Transverse colon (tissue), 4 donors: ENCODE measurements at places on chromosomes 16 and 17.

GRCh38 chr16:81539009-81539758, 94.6 kb downstream of the CMIP start:
- DNase-seq = no peak

DNA sequence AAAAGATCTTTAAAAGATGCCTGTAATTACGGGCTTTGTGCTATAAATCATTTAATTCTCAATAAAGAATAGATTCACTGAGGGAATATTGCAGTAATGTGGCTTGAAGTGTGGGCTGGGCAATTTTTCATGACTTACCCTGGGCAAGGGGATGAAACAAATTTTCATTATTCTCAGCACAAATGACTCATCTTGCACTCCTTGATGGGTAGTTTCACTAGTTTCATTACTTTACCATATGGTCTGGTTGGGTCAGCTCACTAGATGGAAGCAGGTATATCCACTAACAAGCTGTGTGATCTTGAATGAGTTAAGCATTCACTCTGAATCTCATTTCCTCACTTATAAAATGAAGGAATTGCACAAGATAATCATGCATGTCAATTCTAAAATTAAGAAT, 234.3 kb downstream of the ABCC12 start:
- DNase-seq = no peak

DNA sequence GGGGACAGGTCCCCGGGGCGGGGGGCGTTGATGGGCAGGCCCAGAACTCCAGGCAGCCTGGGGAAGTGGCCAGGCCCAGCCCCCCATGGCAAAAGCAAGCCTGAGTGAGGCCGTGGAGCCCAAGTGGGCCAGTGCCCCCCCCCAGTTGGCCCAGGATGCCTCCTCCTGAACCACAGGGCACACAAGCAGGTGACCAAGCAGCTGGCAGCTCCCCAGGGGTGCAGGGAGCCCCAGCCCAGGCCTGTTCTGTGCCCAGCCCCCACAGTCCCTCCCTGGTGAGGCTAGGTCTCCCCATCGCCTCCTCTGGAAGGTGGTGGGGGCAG, 38.2 kb upstream of the PVALEF start:
- DNase-seq = no peak

- DNase-seq = no peak
These were observed 52.1 kb upstream of the SMIM36 start for GRCh38 chr17:55563363-55563762.

DNA sequence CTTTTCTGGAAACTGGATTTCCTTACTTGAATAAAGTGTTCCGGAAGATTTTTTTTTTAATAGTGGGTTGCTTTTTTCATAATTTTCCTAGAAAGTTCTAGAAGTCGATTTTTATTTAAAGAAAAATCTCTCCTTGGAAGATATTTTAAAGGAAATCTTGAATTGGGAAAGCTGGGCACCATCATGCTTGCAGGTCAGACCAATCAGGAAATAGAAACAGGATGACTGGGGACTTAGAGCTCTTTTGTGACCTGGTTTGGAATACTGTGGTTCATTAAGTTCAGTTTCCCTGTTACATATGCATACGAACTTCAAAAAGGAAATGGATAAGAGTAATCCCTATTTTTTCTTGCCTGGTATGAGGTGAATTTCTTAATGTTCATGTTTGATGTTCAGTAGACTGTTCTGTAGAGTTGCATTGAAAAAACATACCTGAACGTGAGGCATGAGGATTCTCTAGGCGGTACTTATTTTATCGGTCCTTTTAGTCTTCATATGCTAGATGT, 1.2 kb downstream of the NFATC3 start:
- DNase-seq = no peak

GRCh38 chr16:3187798-3188674, at the start of gene OR1F1:
TSS of gene OR1F1 (plus strand) at chr16:3188204.
- no peak for DNase-seq

GRCh38 chr16:19305443-19305842, 19.9 kb downstream of the CLEC19A start:
- no peak for DNase-seq

DNA sequence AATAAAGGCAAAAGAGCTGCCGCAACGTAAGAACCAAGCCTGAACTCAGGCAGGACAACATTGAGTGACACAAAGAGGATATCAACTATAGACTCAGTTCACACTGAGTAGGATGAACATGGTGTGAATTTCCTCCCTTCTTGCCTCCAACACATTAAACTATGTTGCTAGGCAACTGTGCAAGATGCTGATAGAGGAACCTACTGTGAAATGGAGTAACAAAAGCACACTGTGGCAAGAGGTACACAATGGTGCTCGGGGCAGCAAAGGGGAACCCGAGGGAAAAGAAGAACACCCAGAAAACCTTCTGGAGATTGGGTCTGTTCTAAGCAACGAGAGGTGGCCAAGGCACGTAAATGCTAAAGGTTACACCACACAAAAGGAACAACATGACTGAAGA, 34.1 kb downstream of the GRB2 start:
- DNase-seq = no peak

DNA sequence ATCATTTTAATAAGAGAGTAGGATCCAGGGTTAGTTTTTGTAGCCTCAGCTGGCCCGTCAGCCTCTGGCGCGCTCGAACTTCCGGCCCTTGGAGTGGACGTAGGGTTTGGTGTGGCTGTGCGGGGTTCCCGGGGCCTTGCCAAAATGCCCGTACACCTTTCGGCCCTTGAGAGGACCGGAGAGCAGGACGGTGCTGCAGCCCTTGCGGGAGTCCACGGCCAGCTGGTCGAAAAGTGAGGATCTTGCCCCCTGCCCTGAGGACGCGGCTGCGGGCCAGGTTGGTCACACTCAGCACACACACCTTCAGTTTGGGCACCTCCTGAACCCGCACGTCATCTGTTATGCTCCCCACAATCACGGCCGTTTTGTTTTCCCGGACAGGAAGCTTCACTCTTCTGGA, 42.2 kb upstream of the CNTNAP4 start:
- no peak for DNase-seq

- no peak for DNase-seq
These were observed 770 bp upstream of the MYH3 start for GRCh38 chr17:10657879-10658278.

GRCh38 chr17:65018610-65019316, 37.8 kb downstream of the GNA13 start:
- DNase-seq = no peak

DNA sequence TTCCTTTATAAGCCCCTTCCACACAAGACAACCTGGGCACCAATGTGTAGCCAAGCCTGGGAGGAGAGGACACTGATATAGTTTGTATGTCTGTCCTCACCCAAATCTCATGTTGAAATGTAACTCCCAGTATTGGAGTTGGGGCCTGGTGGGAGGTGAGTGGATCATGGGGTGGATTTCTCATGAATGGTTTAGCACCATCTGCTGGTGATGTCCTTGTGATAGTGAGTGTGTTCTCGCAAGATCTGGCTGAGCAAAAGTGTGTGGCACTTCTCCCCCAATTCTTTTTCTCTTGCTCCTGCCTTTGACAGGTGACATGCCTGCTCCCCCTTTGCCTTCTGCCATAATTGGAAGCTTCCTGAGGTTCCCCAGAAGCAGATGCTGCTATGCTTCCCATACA, 135.8 kb downstream of the USP31 start:
- no peak for DNase-seq

- no peak for DNase-seq
These were observed 11.3 kb upstream of the COX10 start for GRCh38 chr17:14058051-14058450.

- no peak for DNase-seq
These were observed 6.3 kb upstream of the RGS9 start for GRCh38 chr17:65130832-65131231.

DNA sequence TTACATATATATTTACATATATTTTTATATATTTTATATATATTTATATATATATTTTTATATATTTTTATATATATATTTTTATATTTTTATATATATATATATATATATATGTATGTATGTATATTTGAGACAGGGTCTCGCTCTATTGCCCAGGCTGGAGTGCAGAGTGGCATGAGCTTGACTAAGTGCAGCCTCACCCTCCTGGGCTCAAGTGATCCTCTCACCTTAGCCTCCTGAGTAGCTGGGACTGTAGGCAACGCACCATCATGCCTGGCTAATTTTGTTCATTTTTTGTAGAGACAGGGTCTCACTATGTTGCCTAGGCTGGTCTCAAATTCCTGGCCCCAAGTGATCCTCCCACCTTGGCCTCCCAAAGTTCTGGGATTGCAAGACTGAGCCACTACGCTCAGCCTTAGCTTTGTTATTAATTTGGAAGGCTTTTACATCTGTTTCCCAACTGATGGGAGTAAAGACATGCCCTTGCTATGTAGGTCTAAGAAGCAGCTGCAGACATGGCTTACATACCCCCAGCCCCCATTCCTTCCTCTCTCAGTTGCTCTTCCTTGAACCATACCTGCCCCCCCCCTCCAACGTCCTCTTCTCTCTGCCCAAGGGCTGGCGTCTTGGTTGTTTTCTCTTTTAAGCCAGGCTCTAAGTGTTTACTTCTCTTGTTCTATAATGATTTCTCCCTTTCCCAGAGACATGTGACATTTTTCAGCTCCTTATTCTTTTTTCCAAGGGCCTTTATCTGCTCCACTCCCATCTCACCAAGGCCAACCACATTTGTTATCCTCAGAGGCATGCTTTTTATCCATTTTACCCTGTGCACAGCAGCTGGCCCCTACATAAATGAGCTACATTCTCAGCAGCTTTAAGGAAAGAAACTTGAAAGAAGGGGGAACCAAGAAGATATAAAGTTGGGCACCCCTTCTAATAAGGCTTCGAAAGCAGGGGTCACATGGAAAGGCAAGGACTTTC, 64.2 kb upstream of the ATF7IP2 start:
- DNase-seq = no peak

DNA sequence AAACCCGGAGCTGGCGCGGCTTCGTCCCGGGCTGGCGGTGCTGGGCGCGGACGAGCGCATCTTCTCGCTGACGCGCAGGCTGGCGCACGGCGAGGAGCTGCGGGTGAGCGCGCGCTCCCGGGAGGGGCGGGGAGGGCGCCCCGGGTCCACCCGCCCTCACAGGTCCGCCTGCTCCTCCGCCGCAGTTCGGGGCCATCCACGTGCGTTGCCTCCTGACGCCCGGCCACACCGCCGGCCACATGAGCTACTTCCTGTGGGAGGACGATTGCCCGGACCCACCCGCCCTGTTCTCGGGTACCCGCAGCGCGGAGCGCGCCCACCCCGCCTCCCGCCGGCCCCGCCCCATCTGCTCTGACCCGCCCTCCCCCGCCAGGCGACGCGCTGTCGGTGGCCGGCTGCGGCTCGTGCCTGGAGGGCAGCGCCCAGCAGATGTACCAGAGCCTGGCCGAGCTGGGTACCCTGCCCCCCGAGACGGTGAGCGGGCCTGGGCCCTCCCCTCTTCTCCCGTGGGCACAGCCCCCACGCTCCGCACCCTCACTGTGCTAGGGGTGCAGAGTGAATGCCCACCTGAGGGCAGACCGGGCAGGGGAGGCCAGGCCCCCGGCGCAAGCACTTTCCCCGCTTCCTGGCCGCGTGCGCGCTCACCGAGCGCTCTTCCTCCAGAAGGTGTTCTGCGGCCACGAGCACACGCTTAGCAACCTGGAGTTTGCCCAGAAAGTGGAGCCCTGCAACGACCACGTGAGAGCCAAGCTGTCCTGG, 1.4 kb downstream of the HAGHL start:
- DNase-seq = peak; percentile 79

- no peak for DNase-seq
These were observed 7.1 kb upstream of the FTSJ3 start for GRCh38 chr17:63834431-63835166.

- DNase-seq = peak; percentile 75
These were observed 939.9 kb upstream of the SOX9 start for GRCh38 chr17:71180801-71181385.

DNA sequence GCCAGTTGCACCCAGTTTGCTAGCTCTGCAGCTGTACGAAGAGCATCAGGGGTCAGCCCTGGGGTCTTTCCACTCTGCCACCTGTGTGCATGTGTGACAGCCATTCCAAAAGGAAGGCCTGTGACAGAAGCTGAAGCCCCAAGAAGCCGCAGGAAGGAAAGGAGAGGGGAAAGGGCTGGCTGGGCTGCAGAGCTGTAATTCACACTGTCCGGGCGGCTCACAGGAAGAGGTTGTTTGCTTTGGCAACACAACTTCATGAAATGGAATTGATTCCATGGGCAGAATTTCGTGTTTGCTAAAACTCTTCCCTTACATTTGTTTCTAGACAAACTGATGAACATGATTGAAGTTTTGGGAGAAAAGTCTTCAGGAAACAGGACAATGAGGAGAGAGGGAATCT, 14.8 kb downstream of the TMEM204 start:
- no peak for DNase-seq

DNA sequence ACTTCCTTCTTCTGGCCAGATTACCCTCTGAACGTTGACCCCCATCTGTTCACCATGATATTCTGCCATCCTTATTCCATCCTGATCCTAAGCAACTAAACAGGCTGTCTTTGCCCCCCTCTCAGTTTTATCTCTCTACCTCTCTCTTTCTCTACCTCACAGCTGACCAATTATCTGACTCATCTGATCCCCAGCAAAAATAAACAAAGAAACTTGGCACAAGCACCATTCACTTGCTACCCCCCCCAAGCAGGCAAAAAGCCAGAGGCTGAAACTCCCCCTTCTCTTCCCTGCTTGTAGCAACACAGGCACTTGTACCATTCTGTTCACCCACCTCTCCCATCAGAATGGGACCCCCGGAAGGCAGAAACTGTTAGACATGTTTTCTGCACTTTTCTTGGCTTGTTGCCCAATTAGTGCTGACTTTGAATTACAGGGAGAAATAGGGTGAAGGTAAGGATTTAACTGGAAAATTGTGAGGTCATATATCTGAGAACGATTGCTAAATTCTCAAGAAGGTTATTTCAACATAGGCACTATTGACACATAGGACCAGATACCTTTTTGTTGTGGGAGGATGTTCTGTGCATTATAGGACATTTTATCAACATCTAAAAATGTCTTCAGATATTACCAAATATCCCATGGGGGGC, 163.2 kb downstream of the TOX3 start:
- no peak for DNase-seq

DNA sequence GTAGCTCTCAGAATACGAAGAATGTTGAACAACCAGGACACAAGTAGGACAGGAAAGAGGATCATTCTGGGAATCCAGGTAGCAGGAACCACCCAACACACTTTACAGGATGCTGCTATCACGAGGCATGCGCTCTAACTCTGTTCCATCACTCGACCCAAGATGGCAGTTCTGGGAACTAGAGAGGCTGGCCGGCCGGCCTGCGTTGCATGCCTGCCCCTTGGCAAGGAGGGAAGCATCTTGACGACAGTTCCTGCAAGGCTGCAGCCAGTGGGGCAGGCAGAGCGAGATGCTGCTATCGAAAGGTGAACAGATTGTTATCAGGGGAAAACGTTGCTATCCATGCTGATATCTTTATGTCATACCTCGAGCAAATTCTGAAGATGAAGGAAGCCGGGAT, 19.2 kb upstream of the SLC46A1 start:
- no peak for DNase-seq

- DNase-seq = peak; percentile 58
These were observed 10.3 kb upstream of the ZFHX3 start for GRCh38 chr16:73058221-73058615.

GRCh38 chr16:73054498-73054812, 6.5 kb upstream of the ZFHX3 start:
- no peak for DNase-seq

- DNase-seq = no peak
These were observed 193.9 kb downstream of the ZNF18 start for GRCh38 chr17:11803231-11803969.
